ENCODE measurements at places on chromosomes 2 and 18.

DNA sequence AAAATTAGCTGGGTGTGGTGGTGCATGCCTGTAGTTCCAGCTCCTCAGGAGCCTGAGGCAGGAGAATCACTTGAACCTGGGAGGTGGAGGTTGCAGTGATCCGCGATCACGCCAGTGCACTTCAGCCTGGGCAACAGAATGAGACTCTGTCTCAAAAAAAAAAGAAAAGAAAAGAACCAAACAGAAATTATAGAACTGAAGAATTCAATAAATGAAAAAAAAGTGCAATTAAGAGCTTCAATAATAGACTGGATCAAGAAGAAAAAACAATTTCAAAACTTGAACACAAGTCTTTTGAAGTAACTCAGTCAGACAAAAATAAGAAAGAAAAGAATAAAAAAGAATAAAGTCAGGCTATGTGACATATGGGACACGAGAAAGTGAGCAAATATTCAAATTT lies 175.8 kb upstream of the ZSWIM2 start:
- no peak for DNase-seq

DNA sequence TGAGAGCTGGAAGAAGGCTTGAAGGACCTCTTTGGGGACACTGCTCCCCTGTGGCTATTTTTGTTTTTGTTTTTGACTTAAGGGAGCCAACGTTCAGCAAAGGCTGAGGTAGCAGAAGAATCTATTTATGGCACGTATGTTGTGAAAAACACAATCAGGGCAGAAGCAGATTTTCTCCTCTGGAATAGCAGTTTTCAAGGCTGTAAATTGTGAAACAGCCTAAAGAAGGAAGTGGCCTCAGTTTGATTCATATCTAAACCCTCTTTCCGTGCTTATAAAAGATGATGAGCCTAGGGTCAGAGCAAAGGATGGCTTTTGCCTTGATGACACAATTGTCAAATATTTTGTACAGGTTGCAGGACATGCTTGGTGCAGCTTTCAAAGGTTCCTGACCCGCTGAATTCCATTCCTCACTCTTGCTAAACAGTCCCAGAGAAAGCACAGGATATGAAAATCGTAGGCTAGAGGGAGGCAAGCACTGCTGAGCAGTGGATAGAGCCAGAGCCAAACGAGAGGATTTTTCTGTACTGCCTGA lies 106.2 kb upstream of the DLX2 start:
- no peak for DNase-seq

GRCh38 chr18:3605954-3606443 lies 156.0 kb downstream of the TGIF1 start:
- no peak for DNase-seq

DNA sequence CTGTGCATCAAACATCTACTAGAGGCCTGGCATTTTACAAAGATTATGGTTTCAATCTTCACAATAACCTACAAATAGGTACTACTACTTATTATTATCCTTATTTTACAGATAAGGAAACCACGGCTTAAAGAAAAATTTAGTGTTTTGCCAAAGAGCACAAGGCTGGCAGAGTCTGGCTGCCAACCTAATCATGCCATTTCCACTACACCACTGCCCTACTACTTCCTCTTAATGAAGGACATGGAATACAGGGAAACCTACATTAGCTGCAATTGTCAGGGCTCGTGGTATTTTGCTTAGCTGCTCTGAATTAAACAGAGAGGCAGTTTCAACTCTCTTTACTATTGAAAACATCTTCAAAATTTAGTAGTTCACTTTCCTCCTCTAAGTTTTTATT lies 5.9 kb downstream of the MBOAT2 start:
- DNase-seq, result no peak

DNA sequence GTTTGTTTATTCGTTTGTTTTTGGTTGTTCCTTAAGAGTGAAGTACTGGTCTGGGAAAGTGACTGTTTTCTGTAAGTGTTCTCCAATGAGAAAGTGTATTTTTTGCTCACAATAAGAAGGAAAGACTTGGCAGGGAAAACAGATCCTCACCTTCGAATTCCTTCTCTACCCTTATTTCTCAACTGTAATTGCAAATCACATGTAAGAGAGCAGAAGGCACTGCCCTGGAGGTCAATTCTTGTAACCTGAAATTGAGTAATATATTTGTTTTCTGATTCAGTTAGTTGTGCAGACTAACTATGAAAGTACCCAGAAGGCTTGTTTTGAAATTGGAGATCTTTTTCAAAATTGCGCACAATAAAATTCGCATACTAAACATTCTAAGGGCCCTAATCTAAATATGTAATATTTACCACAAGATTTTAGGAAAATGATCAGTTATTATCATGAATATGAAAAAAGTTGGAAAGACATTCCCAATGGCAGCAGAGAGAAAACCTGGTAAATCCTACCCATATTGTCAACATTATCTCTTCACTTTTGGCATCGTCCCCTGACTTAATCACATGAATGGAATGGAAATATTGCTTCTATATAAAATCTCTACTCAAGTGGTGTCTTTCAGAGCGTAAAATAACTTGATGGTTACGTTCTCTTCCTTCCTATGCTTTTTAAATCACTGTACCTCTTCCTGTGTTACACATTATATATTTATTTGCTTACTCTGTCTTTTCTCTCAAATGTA lies 24.1 kb downstream of the TFPI start:
- no peak for DNase-seq

DNA sequence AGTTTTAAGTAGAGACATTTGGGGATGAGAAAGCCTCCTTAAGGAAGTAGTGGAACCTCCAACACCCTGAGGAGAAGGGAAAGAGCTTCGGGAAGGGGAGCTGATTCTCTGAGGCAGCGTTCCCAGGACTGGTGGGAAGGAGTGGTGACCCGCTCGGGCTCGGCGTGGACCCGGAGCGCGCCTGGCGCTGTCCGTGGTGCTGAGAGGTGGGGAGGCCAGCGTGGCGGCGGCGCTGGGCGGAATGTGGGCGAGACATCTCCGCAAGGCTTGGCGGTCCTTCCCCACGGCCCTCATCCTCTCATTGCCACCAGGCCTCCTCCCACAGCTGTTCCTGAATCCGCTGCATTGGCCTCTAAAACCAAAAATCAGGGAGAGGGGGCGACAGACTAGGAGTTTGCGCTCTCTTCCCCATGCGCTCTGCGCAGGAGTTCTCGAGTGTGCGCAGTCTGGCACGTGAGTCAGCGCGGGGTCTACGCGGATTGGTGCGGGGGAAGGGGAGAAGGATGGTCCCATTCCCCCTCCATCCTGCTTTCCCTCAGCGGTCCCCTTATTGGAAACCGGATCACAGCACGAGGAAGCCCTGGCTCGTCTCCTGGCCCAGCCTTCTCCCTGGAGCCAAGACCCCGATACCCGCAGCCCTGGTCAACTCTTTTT lies 857 bp downstream of the RESP18 start:
- DNase-seq, result no peak

DNA sequence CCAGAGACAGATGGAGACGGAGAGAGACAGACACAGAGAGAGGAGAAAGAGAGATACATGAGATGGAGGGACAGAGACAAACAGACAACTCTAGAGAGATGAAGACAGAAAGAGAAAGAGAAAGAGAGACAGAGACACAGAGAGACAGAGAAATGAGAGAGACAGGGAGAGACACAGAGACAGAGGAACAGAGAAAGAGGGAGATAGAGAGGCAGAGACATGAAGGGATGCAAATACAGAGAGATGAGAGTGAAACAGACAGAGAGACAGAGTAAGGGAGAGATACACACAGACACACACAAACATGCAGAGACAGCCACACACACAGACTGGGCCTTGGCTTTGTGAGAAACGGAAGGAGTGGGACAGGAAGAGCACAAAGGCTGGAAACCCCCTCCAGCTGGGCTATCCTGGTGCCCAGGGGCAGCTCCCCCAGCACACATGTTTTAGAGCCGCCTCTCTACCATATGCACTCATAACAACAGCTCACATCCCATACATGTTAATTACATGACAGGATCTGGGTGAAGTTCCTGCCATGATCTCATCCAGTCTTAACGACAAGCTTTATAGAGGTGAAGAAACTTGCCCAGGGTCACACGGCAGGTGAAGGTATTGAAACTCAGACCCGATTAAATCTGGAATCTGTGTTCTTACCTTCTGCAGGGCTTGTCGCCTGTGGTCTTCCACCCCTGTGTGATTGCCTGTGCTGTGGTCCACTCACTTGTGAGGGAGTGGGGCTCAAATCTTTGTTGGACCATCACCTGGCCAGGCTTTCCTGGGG lies 32.4 kb downstream of the IL18R1 start:
- no peak for DNase-seq

All from Right ventricle myocardium superior (tissue), 1 donor.